Fibroblast of skin of abdomen (primary cell): ENCODE measurements at places on chromosomes 4 and X.
A peak's percentile ranks its signal among the peaks of the same experiment; 100 is the strongest.

DNA sequence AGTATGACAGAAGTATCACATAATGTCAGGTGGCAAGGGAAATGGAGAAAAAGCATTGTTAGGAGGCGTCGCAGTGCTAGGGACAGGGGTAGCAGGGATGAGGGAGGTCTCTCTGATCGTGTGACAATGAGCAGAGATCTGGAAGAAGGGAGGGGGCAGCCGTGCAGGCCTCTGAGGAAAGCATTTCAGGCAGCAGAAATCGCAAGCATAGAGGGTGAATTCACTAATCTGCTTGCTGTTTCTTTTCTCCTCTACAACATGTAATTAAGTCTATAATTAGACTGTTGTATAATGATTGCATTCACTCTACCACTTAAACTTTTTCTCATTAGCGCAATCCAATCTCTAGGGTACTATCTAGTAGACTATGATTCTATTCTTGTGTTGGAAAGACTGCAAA, 9.1 kb downstream of the CYP4V2 start:
- DNase-seq: no peak

DNA sequence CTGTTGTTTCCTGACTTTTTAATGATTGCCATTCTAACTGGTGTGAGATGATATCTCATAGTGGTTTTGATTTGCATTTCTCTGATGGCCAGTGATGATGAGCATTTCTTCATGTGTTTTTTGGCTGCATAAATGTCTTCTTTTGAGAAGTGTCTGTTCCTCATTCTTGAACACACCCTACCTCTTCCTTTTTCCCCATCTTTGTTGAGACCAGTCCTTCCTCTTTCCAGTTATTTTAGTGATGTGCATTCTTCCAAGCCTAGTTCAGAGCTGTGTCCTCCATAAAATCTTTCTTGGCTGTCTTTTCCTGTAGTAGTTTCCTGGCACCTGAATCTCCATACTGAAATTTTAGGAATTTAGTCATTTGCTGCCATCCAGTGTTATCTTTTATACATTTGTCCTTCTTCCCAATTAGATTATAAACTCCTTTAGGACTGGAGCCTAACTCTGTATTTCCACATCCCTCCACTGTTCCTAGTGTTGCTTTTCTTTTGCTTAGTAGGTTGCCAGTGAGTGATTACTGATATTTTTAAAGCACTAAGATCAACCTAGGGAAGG, 11.4 kb downstream of the FHIP1A start:
- no peak for DNase-seq

GRCh38 chrX:39169976-39170375, 368.7 kb downstream of the MID1IP1 start:
- no peak for DNase-seq

DNA sequence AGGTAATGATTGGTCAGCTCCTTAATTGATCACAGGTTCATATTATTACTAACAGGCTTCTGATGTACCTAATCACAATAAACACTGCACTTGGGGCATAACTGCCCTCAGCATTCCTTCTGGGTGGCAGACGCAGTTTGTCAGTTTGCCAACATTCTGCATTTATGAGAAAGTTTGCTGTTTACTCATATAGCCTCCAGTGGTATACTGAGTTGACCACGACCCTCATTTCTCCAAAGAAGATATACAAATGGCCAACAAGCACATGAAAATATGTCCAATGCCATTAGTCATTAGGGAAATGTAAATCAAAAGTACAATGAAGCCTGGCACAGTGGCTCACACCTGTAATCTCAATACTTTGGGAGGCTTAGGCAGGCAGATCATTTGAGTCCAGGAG, 26.3 kb downstream of the EFHC2 start:
- DNase-seq: no peak

DNA sequence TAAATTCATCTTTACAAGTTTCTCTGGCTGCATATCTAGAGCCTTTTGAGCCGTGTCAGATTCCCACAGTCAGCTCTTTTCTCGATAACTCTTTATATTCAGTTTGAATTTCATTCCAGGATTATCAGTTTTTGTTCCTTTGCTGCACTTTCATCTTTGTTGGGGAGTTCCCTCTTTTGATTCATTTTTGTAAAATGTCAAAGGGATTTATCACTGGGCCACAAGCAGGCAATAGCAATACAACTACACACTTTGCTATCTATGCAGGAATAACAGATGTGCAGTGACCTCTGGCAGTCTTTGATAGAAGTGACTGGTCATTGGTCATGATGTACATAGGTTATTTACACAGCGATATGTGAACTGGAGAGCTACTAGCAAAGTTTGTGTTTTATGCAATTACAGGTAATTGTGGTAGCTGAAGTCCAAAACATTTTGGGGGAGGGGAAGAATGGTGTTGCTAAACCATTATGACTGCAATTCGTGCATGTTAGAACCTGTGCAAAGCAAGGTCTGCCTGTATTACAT, 43.8 kb downstream of the HPGDS start:
- DNase-seq: no peak

DNA sequence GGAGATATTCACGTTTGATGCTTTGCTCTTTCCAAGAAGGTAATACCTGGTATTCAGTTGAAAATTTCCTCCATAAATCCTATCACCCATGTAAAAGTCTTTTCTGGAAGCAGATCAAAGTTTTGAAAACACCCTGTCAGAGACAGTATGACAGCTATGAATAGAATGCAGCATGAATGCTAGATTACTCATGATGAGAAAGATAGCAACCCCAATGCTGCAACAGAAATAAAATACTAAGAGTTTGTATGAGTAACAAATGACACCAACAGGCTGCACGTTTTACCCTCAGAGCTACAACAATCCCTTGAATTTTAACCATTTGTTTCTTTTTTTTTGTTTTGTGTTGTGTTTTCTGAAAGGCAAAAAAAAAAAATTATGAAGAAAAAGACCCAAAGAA, 108.6 kb downstream of the ARHGAP6 start:
- peak; percentile 68 for DNase-seq

DNA sequence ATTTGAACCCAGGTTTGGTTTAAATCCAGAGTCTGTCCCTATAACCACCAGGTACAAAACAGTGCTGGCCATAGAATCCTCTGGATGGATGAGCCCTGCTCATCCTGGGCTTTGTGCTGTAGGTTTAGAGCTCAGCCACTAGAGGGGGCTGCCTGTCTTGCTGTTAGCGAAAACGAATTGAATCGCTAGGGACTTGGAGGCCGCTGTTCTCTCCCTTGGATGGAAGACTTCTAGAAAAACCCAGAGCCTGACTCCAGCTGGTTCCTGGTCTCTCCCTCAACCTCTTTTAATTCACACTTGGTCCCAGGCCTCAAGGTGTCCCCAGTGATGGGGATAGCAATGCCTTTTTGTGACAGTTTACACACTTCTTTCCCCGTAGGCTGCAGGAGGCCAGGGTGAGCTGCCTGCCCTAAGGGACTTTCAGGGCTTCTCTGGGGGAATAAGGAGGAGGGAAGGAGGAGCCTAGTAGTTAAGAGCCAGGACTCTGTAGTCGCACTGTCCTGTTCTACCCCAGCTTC, 8.7 kb downstream of the RIPPLY1 start:
- peak; percentile 61 for DNase-seq

- DNase-seq: no peak
Observed at GRCh38 chr4:66376396-66376795, 706.1 kb upstream of the EPHA5 start.

DNA sequence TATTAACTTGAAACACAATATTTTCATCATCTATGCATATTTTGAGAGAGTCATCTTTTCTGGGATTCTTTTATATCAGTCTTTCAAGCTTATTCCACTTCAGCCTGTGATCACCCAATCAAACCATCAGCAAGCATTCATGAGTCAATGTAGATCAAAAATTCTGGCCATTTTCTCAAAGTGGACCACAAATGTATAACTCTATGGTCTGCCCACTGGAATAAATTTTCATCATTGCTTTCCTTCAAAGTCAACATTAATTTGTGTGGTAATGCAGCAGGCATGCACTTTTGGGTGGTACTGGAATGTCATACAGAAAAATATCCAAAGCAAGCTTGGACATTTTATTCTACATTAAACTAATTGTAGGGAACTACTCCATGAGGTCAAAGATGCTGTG, 1013.0 kb downstream of the STIM2 start:
- no peak for DNase-seq

DNA sequence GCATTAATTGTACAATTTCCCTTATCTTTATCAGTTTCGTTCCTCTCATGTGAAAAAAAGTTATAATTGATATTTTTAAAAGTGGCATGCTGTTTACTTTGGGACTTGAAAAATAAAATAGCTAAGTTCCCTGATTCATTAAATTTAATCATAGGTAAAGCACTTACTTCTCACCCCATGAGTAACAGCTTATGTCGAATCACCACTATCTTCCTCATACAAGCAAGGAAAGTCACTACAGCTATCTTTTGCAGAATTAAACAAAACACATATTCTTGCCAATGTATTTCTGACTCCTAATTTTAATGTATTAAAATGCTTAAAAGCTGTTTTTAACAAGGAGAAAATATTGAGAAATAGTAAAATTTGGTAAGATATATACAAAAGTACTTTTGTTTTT, 832.4 kb upstream of the PCDH10 start:
- no peak for DNase-seq

DNA sequence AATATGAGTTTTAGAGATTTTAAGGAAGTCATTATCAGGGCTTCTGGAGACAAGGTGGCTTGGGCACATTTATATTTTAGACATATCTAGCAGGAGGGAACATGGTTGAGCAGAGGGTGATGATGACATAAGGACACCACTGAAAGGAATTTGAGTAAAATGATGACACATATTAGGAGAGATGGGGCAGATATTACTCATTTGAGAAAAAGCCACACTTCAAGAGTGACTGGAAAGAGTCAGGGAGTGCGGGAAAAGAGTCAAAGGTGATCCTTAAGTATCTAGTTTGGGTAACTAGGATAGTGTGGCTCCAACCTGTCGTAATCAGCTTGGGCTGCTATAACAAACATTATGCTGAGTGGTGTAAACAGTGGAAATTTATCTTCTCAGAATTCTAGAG, 377.7 kb downstream of the PACRGL start:
- no peak for DNase-seq

- peak; percentile 69 for DNase-seq
Observed at GRCh38 chr4:30763321-30763727, 43.2 kb downstream of the PCDH7 start.

DNA sequence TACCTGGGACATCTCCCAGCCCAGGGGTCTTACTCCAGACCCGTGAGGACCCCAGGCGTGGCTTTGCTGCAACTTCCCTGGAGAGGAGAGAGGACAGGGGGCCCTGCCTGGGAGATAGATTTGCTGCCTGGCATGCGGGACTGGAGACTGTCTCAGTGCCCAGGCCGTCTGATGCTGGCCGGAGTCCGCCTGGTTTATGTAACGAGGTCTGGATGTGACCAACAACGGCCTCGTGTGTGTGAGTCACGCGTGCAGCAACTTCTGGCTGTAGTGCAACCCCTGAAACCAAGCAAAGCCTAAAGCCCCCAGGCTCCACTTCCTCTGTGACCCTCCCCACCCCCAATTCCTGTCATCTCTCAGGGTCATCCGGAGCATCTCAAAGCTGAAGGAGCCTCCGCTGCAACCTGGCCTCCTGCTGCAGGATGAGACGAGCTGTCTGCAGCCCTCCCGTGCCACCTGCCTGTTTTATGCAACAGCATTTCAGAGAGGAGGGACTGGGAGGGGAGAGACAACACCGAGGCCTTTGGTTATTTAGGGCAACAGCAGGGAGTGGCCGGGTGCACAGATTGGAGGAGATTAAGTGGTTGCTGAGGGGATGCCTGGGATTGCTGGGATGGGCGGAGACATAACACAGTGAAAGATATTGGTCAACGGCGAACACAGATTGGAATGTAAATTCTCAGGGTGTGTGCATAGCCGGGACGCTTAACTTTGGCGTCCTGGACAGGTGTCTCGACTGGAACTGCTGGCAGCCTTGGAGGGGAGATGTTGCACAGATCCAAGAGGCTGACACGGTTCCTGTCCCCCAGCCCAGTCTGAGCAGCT, 16.0 kb downstream of the XG start:
- peak; percentile 26 for DNase-seq

DNA sequence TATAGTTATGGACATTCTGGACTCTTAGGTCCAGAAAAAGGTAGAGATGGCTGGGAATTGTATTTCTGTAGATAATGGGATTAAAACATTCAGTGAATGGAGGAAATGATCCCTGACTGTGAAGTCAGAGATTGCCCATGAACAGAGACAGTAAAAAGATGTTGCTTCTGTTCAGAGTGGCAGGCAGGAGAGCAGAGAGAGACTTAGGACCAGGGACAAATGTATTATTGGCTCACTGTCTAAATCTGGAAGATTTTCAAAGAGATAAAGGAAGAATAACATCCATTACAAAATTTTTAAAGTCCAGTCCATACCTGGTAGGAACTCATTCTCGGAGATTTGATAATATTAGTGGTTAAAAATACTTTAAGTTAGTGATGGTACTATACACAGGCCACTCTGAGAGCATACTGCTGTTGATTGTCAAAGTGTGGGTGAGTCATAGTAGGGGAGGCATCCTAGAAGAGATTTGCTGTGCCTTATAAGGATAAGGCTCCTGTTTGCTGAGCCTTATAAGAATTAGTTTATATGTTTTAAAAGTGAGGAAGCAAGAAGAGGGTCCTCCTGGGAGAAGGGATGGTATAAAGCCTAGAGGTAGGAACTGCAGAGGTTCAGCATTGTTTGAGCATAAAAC, 53.0 kb downstream of the JADE3 start:
- DNase-seq: peak; percentile 40

DNA sequence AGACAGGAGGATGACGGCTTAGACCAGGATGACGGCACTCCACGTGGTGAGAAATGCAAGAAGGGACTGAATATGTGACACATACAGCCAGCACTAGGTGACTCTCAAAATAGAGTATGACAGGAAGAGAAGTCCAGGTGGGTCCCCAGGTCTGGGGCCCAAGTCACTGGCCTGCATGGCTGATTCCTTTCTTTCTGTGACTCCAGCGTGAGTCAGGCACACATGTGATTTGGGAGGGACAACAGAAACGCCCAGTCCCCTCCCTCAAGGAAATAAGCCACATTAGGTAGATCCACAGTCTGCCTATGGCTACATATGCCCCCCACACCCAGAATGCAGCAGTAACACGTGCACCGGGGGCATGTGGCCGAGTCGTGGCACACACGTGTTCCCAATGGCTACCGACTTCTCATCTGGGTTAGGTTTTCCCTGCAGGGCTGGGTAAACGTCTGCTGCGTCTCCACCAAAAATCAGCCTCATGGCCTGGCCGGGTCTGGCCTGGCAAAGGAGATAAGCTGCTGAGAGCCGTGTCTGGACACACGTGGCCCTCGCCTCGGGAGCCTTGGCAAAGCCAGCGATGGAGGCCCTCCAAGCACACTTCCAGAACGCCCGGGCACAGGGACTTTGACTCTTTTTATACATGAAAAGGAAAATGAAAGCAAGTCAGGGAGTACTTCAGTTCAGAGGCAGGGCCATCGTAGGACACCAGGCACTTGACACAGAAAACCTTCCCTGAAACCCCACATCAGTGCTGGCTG, 19.3 kb downstream of the SEL1L3 start:
- no peak for DNase-seq
